ENCODE measurements at places on chromosomes 16 and 17.

DNA sequence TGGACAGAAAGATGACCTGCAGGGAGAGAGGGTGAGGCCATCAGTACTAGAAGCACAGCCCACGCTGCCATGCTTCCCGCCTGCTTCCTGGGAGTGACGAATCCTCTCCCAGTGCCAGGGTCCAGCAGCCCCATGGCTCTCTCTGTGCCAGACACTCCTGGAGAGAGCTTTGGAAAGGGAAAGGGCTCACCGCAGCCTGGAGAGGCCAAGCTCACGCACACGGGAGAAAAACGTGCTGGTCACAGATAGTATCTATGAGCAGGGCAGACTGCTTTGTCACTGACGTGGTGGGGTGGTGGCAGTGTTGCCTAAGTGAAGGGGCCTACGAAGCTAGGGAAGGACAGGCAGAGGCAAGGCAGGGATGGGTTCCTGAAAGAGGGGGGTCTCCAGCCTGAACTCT lies 5.4 kb downstream of the WBP2 start:
- DNase-seq, result no peak

GRCh38 chr17:44071198-44071520 lies 624 bp downstream of the G6PC3 start:
- no peak for DNase-seq

DNA sequence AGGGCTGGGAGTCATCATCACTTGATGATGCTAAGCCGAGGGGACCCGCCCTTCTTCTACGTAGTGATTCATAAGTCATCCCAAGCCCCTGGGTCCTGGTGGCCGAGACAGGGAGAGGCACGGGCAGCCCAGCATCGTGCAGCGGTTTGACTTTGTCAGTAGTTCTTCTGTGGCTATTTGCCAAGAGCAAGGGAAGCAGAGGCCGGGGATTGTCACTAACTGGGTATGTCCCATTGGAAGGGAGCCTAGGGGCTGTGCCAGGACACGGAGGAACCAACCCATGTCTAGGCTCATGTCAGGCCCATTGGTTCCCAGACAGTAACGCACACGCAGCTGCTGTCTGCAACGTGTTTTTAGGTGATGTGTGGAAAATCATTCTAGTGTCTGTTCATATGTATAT lies 58.5 kb downstream of the ATP2C2 start:
- DNase-seq, result no peak

GRCh38 chr17:81002409-81003361 lies 11.0 kb downstream of the CHMP6 start:
- no peak for DNase-seq

GRCh38 chr16:65896448-65897153 lies 469.9 kb upstream of the CDH5 start:
- DNase-seq, result no peak

- no peak for DNase-seq
Observed at GRCh38 chr16:24853830-24854229, 8.1 kb downstream of the SLC5A11 start.

- no peak for DNase-seq
Observed at GRCh38 chr16:3097266-3097665, 1.8 kb downstream of the ZSCAN10 start.

DNA sequence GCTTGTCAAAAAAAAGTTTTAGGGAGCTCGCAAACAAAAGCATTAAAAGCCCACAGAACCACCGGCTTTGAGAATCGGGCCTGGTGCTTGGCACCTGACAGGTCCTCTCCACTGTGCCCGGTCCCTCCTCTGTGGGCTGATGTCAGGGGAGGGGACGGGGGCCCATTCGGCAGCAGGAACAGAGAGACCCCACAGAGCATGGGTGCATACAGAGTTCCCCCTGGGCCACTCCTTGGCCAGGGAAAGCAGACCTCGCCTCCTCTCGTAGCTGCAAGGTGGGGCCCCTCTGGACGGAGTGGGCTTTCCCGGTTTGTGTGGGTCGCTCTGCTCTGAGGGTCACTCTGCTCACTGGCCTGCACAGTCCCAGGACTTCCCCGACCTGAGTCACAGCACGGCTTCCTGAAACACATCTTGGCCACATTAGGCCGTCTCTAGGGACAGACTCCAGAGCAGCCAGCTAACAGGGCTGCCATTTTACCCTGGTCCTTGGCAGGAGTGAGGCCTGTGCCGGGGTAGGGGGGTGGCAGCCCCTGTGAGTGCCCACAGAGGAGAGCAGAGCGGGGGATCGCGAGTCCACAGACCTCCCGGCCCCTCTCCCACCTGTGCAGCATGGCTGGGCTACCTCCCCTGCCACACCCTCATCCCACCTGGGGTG lies 11.1 kb downstream of the CBFA2T3 start:
- DNase-seq, result no peak

GRCh38 chr16:7912132-7912531 lies 579.5 kb downstream of the RBFOX1 start:
- no peak for DNase-seq

GRCh38 chr16:79970551-79971236 lies 370.2 kb upstream of the MAF start:
- DNase-seq, result no peak

- no peak for DNase-seq
Observed at GRCh38 chr16:25064937-25065336, 46.6 kb upstream of the LCMT1 start.

- DNase-seq, result no peak
Observed at GRCh38 chr16:54366943-54367342, 80.4 kb upstream of the IRX3 start.

DNA sequence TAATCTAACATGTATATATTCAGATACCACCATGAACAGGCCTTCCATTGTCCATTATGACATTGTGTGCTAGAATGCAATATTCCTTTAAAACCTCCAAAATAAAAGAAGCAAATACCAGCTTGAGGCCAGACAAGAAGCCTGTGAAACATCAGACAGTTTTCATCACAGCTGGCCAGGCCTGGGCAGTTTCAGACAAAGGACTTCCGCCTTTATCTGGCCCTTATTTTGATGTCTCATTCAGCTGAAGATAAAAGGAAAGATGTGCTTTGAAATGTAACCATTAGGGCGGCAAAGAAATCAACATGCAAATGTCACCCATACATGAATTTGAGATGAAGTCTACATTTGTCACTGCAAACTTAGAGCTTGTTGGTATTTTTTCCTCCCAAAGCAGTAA lies 737.5 kb downstream of the KCNJ2 start:
- DNase-seq, result no peak

- no peak for DNase-seq
Observed at GRCh38 chr16:56767024-56767423, 37.1 kb downstream of the NUP93 start.

DNA sequence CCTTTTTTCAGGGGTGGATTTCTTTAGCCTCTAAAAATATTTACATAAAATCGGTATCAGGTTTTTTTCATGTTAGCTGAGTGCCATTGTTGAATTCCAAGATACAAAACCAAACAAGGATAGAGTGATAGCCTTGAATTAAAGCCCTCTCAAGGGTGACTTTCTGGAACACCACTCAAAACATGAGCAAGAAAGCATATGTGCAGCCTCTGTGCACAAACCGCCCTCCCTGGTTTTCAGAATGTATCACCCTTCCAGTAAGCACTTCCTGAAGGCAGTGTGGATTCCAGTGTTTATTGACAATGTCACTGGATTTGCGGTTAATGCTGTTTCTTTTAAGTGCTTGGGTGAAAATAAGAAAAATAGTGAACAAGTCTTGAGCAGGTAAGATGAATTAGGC lies 597.7 kb downstream of the TMEM114 start:
- DNase-seq, result no peak

- DNase-seq, result no peak
Observed at GRCh38 chr16:87954361-87954760, 3.1 kb downstream of the BANP start.

DNA sequence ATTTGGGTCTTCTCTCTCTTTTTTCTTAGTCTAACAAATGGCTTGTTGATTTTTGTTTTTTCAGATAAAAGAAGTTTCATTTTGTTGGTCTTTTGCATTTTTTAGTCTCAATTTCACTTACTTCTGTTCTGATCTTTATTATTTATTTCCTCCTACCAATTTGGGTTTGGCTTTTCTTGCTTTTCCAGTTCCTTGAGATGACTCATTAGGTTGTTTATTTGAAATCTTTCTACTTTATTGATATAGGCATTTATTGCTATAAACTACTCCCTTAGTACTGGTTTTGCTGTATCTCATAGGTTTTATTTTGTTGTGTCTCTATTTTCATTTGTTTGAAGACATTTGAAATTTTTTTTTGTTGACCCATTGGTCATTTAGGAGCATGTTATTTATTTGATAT lies 152.2 kb upstream of the MPHOSPH6 start:
- no peak for DNase-seq

DNA sequence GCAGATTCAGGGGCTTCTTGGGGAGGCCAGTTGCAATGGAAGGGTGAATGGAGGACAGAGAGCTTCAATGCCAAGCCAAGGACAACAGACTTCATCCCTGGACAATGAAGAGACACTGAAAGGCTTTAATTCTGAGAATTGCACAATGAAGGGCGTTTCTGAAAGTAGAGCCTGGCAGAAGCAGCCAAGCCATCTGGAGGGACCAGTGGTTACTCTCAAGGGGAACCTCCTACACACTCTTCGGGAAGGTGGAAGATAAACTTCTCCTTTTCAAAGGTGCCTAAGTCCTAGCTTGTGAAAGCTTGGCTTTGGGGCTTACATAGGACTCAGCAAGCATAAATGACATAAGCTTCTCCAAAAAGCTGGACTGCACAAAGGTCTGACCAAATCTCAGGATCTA lies 6.2 kb upstream of the CES1 start:
- DNase-seq, result no peak

- no peak for DNase-seq
Observed at GRCh38 chr16:3656491-3657468, 2.3 kb downstream of the DNASE1 start.

- DNase-seq, result no peak
Observed at GRCh38 chr17:34909040-34909439, 52.2 kb downstream of the CCT6B start.

DNA sequence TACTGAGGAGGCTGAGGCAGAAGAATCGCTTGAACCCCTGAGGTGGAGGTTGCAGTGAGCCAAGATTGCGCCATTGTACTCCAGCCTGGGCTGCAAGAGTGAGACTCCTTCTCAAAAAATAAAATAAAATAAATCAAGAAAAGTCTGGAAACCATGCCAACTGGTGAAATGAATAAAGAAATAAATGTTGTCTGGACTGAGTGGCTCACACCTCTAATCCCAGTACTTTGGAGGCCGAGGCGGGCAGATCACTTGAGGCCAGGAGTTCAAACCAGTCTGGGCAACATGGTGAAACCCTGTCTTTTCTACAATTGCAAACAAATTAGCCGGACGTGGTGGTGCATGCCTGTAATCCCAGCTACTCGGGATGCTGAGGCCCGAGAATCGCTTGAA lies 744 bp upstream of the LRRC37A3 start:
- DNase-seq, result no peak

- DNase-seq, result no peak
Observed at GRCh38 chr16:30621765-30622164, 11.6 kb upstream of the ZNF689 start.

DNA sequence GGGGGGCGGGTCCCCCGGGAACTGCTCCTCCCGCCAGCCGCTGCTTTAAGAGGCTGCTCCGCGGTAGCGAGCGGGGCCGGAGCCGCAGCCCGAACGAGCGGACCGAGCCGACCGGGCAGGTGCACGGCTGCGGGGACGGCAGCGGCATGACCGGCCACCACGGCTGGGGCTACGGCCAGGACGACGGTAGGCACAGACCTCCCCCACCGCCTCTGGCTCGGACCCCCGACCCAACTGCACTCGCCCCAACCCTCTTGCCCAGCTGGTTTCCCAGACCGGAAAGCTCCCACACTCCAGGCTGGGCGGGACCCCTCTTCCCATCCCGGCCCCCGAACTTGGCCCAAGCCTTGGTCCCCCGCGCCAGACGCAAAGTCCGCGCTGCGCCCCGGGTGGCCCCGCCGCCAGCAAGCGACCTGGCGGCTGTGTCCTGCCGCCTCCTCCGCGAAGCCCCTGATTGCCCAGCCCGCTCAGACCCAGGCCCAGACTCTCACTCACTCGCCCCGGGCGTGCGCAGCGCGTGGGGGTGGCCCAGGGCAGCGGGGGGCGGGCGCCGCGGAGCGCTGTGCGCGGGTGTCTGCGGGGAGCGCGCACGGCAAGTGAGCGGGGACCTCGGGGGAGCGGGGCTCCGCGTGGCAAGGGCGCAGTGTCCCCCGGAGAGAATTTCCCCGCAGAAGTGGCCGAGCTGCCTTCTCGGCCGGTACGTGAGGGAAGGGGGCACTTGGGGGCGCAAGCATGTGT lies at the start of gene CA7:
Gene CA7 (plus strand): TSS at position 73 of the 738 bp plus-strand sequence. CDS start 74 bp downstream, at position 147.
- DNase-seq, result no peak

DNA sequence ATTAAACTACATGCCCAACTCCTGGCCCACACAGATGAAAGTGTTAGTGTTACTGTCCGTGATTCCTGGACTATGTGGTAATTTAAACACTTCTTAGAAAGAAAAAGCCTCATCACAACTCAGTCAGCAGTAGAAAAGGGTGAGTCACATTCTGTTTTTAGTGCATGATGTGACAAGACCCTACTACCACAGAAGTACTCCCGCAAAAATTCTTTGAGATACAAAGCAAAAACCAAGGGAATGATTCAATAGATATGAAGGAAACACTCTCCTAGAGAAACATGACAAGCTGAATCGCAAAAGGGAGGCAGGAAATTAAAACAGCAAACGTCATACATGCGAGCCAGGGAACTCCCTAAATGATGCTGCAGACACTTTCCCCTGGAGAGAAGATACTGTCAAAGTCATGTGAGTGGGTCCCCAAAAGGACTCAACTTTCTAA lies 14.4 kb downstream of the SNN start:
- DNase-seq, result no peak

DNA sequence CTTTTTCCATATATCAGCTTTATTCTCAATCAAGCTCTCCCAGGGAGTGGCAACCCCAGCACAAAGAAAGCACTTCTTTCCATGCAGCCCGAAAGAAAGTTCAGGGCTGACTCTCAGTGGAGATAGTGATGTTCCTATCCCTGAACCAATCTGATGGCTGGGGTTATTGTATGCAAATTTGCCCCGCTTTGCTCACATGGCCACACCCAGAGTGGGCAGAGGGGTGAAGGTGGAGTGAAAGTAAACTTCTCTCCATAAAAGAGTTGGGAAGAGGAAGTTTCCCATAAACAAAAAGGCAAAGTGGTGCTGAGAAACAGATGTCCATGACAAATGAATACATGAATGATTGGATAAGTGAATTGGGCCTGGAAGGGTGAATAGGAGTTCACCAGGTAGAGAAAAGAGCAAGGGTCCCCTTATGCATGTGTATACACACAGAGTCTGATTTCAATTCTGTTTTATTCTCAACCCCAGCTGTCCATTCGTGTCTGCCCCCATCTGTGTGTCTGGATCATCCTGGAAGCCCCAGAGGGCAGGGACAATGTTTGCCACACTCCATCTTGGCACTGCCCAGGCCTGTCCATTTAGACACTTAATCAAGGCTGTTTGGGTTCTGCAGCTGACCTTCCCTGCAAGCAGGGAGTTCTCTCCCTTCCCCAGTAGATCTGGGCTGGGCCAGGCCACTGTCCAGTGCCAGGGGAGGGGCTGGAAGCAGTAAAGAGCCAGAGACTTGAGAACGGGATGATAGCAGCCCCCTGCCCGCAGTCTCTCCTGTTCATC lies 14.1 kb upstream of the NGFR start:
- no peak for DNase-seq

GRCh38 chr16:50856991-50857390 lies 115.1 kb downstream of the CYLD start:
- DNase-seq, result no peak

All from activated CD4-positive, alpha-beta memory T cell treated with anti-CD3 and anti-CD28 coated beads, Interleukin-2, amount 10 ng/mL, durations not matched to agents 7 days and 5 days (primary cell).